ENCODE measurements at places on chromosomes 11 and 22. TPM values are rescaled to one million over a fixed set of nuclear protein-coding genes. Genes with fewer than 3 reads are reported as not detected.

Gene OR8G1
- not detected for total RNA-seq

Gene POU2AF1
- not detected for total RNA-seq

Gene OR52H1
- 0.38 TPM for total RNA-seq

Gene DERL3
- total RNA-seq, result 0.23 TPM

Gene UBQLN3
- total RNA-seq, result not detected

Gene KCNE3
- 0.15 TPM for total RNA-seq

Gene ABCC8
- not detected for total RNA-seq

Gene ENTHD1
- total RNA-seq, result not detected

Gene PHOX2A
- not detected for total RNA-seq

Gene KREMEN1
- total RNA-seq, result 8.8 TPM

Gene CYTH4
- 0.23 TPM for total RNA-seq

Gene FGF4
- not detected for total RNA-seq

Gene KRTAP5-8
- not detected for total RNA-seq

Gene SLC22A8
- total RNA-seq, result not detected

Gene LYVE1
- total RNA-seq, result 0.23 TPM

Gene KRTAP5-11
- not detected for total RNA-seq

Gene SIAE
- 20.1 TPM for total RNA-seq

Gene SERPING1
- total RNA-seq, result 8.2 TPM

Gene GGTLC2
- not detected for total RNA-seq

All from smooth muscle cell of the coronary artery (primary cell).